ENCODE measurements at places on chromosomes 6 and 20. TPM values are rescaled to one million over a fixed set of nuclear protein-coding genes. Genes with fewer than 3 reads are reported as not detected.

SLC17A2 gene
- not detected for total RNA-seq

TINAG gene
- not detected for total RNA-seq

ADIG gene
- total RNA-seq, result not detected

DUSP15 gene
- total RNA-seq, result not detected

BEND3 gene
- 8.4 TPM for total RNA-seq

- no peak for DNase-seq
Measured at GRCh38 chr6:88574651-88575050, 388.8 kb downstream of the RNGTT start.

- no peak for DNase-seq
Measured at GRCh38 chr6:156026486-156027247, 571.0 kb upstream of the NOX3 start.

DNA sequence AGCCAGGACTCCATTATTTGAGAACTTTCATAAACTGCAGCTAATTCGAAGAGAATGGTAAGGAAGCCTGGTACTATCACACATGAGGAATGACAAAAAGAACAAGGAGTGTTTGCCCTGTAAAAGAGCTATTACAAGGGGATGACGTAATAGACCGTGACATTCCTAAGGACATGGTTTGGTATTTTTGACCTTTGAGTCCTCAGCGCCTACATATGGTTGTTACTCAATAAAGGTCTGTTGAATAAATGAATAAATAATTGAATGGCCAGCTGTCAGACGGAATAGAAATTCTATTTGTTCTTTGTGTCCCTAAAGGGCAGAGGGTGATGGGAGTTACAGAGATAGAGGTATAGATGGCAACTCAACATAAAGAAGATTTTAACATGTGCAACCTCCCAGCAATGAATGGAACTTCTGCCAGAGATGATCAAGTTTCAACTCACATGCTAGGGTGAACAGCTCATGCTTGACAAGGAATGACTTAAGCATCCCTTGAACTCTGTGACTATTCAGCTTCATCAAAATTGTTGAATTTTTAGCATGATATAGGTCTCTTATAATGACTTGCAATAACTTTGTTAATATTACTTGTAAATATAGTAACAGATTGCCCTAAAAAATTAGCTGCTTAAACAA, 115.4 kb downstream of the TENT5A start:
- no peak for DNase-seq

GRCh38 chr6:104955927-104956730, 778 bp upstream of the LIN28B start:
- DNase-seq, result peak; percentile 81
